Forelimb muscle (tissue), 1 donor: ENCODE measurements at places on chromosomes 5 and 9. TPM values are rescaled to one million over a fixed set of nuclear protein-coding genes. Genes with fewer than 3 reads are reported as not detected.

Gene FRRS1L
- polyA plus RNA-seq = 1.4 TPM

GRCh38 chr5:96229188-96229587 is 203.9 kb downstream of the PCSK1 start:
- no peak for DNase-seq

DNA sequence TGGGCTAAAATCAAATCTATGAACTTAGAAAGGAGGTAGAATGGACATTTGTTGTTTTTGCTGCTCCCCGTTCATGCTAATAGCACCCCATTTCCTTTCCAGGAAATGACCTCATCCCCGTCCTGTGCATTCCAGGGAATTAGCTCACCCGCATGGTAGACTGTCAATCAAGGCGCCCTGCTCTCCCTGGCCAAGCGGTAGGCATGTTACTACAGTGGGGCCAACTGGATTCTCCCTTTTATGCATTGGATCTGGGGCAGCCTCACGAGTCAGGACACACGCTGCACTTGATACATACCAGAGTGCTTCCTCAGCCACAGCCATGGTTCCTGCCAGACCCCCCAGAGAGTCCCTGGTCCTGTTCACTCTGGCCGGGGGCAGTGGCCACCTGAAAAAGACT is 111.0 kb upstream of the PTCH1 start:
- DNase-seq = no peak

DNA sequence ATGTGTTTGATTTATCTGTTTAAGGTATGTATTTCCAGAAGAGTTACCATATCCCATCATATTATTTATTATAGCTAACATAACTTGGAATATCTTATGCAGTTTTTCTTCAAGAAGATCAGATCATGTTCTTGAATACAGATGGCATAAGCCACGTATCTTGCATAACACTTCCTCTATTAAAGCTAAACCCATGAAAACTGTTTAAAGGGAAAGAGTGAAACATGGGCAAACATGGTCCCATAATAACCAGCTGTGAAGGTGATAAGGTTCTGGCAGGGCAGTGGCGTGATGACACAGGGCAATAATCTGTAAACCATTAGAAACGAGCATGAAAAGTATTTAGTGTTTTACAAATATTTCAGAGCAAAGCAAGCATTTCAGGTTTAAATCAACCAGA is 34.2 kb downstream of the EFNA5 start:
- DNase-seq = no peak

Gene WDR38
- polyA plus RNA-seq = 0.11 TPM

DNA sequence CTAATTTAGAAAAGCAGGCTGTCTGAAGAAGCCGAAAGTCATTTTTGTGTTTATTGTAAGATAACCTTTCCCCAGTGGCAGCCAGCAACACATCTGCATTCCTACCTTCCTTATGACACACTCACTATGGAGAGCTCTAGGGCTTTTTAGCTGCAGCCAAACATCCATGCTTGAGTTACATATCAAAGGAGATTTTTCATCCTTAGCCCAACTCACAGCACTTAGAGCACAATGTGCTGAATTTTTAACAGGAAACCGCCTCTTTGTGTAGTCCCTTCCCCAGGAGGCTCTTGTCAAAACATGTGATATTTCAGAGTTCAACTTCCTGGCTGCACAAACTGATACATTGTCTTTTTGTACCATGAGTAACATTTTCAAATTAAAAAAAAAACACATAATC is 379.2 kb downstream of the CTNND2 start:
- no peak for DNase-seq

Gene ARHGAP26
- polyA plus RNA-seq = 11.9 TPM

Gene ZBTB6
- polyA plus RNA-seq = 9.6 TPM

Gene ZNF354C
- polyA plus RNA-seq = 7.4 TPM

- no peak for DNase-seq
Observed at GRCh38 chr5:66151491-66151890, 7.4 kb downstream of the SREK1 start.

DNA sequence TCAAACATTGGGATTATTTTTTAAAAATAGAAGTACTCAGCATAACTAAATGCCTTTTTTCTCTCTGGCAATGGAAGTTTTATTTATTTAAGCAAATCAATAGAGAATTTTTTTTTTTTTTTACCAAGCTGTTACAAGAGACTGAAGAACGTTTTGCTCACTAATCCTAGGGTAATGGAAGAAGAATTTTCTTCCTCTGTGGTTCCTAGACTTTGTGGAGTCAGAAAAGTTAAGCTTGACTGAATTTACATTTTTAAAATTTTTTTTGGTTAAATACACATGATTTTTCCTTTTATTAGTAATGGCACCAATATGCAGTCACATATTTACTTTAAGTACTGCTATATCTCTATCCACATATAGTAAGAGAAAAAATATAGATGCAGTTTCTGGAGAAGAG is 189.8 kb downstream of the PCSK1 start:
- DNase-seq = no peak

Gene SLC36A3
- polyA plus RNA-seq = not detected

Gene ITGA2
- 7.2 TPM for polyA plus RNA-seq

Gene SHISAL2B
- 0.40 TPM for polyA plus RNA-seq

Gene RETREG1
- 69.5 TPM for polyA plus RNA-seq

DNA sequence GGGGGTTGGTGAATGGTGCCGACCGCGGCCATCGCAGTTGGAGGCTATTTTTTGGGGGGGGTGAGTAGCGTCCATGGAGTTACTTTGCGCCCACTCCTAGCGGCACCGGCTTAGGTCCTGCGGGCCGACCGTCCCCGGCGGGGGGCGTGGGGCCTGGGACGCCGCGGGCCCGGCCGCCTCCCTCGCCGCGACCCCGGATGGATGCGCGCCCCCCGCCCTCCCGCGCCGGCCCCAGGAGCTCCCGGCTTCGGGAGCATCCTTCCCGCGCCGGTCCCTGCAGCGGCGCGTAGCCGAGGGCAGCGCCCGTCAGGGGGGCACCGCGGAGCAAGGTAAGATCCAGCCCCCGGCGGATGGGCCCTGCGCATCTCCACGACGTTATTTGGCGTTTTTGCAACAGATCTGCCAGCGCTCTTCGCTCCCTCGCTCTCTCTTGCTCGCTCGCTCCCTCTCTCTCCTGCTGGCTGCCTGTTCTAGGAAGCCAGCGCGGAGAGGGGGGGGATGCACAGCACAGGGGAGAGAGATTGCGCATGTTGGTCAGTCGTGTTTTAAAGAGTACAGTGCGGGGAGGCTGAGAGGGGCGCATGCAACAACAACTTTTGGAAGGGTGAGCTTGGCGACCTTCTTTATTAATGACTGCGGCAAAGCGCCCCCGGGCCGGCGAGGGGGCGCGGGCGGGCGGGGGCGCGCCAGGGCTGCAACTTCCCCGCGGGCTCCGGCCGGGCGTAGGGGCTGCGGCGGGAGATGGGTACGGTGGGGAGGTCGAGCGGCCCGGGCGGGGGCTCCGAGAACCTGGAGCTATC is 413 bp downstream of the JADE2 start:
- peak; percentile 59 for DNase-seq

Gene HIGD2A
- 205 TPM for polyA plus RNA-seq

DNA sequence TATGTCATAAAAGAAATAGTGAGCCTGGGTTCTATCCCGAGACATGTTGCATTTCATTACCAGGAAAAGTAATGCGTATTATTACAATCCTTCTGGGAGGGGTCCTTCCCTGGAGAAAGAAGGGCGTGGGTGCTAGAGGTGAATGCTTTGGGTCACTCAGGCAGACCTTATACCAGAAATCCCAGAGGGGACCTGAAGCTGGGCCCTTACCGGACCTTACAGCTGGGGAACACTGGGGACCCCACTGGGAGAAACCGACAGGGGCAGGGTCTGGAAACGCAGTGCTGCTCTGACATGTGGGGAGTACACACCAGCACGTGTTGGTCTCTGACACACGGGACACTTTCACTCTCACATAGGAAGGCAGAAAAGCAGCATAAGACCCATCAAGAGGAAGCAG is 71.3 kb downstream of the LMNB1 start:
- no peak for DNase-seq

- DNase-seq = no peak
Observed at GRCh38 chr5:11555171-11555570, 349.1 kb downstream of the CTNND2 start.

Gene CORO2A
- polyA plus RNA-seq = 0.32 TPM

GRCh38 chr9:86512929-86513328 is 158.7 kb upstream of the TUT7 start:
- no peak for DNase-seq

DNA sequence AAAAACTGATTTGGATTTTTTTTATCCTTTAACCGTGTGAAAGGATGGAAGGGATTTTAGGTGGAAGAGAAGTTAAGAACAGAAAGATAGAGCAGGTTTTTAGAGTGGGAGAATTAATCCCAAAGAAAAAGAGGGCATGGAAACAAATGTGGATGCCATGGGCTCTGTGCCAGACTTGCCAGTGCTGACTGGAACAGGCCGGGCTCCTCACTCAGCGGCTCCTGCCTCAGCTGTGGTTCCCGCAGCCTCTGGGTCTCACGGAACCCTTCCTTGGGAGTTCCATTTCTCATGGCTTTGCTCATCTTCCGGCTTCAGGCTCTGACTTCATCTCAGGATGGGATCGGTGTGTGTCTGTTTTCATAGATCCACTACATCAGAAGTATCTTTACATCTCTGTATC is 30.4 kb upstream of the SLC2A8 start:
- DNase-seq = no peak

- DNase-seq = peak; percentile 83
Observed at GRCh38 chr5:132265336-132266030, 8.0 kb downstream of the PDLIM4 start.

Gene CAMK2A
- 96.2 TPM for polyA plus RNA-seq

DNA sequence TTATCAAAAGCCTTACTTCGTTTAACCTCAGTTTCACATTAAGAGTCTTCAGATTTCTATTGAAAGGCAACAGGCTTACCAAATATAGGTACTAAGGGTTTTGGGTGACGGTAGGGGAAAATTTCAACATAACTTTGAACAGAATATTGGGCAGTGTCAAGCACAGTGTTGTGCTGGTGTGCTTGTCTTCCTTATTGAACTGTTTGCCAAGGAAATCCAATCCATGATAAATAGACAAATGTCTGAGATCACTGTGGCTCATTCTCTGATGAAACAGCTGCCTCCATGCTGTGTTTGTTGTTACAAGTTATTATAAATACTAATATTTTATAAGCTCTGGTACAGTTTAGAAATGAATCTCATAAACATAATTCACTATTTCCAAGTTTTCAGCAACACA is 730.1 kb downstream of the NR2F1-AS1 start:
- no peak for DNase-seq

DNA sequence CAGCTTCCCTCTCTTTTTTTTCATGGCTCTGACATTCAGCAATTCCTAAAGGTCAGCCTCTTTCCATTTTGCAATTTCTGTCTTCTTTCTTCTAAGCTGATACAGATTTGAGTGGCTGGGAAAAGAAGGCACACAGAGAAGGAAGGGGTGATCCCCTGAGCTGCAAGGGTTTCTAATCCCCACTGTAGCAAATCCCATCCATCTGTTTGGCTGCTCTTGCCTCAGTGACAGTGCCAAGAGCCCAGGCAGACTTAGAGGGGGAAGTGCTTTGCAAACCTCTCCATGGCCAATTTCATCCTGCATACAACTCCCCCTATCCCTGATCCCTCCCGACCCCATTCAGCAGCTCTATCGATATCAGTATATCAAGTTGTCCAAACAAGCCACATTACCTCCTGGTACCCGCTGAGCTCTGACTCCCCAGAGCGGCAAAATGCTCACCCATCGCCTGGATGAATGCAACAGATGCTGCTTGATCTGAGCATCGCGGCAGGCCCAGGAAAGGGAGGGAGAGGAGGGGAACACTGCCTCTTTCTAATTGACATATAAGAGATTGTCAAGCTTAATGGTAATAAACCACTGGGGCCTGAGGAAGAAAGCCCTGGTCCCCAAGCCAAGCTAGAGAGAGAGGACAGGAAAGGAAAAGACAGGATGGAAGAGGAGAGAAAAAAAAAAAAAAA is 268.9 kb downstream of the ASTN2 start:
- no peak for DNase-seq
